ENCODE measurements at places on chromosomes 4 and X. TPM values are rescaled to one million over a fixed set of nuclear protein-coding genes. Genes with fewer than 3 reads are reported as not detected.

GRCh38 chrX:118698516-118699170 is 28.8 kb upstream of the IL13RA1 start:
- no peak for DNase-seq

GRCh38 chr4:83658806-83659205 is 122.9 kb downstream of the GPAT3 start:
- peak; percentile 20 for DNase-seq

The TLL1 gene
- polyA plus RNA-seq: 0.29 TPM

The YY2 gene
- 0.22 TPM for polyA plus RNA-seq

DNA sequence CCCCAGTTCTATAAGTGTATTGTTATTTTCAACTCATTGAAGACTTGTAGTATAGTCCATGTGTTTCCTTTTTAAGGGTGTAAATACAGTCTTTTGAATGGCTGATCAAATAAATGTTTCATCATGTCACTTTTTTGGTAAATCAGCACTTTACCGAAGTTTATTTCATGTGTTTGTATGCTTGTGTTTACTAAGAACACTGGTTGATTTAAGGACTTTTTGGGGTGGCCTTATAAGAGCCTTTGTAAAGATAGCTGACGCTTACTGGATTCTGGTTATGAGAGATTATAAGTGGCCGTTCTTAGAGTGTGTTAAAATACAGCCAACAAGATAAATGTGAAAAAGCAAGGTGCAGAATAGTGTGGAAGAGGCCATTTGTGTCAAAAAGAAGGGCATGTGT is 2.6 kb downstream of the UBE2K start:
- DNase-seq: no peak

DNA sequence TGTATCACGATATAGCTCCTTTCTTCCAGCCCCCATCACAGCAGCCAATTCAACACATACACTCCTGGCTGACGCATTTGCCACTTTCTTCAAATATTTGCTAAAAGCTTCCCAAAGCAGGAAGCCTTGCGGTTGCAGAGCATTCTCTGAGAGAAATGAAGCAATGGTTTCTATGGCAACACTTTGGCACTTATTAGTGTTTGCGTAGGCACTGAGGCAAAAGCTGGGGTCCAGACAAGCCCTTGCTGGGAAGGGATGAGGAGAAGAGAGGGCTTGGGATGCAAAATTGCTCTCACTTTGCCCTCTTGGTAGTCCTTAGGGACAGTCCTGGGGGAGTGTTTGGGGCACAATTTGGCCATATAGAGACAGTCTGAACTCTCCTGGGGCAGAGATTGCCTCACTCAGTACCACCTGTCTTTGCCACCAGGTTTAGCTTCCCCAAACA is 55.0 kb upstream of the PAK3 start:
- DNase-seq: peak; percentile 80

DNA sequence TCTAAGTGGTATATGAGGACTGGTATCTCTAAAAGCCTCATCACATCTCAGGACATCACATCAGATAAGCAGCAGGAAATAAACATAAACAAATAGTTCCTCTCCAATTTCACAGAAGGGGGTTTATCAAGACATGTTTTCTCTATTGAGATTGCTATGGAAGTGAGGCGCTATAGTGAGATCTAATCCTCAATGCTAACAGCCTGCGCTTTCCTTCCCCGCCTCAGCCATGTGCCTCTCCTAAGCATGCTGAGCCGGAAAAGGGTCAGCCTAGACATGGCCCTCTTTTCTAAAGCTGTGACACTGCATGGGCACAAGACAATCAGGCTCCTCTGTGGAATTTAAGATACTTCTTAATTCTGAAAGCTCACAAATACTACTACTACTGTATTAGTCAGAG is 286.1 kb downstream of the INPP4B start:
- DNase-seq: no peak

GRCh38 chr4:930028-930551 is 2.0 kb downstream of the GAK start:
- no peak for DNase-seq

The GIMD1 gene
- polyA plus RNA-seq: not detected

- DNase-seq: no peak
These were observed 69.2 kb downstream of the PRDM5 start for GRCh38 chr4:120853161-120853935.

DNA sequence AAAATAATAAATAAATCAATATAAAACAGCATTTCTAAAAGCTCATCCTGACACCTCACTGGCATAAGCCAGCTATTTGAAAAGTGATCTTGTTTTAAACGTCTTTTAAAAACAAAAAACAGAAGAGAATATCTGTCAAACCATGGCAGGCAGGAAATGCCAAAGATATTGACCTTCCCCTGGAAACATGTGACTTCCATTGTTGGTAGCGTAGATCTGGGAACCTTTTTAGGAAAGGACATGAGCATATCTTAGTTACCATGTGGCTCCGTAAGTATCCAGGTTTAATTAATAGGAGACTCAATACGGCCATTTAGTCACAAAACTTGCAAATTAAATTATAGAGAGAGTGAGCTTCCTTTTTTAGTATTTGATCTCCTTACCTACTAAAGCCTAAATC is 83.0 kb upstream of the KLHL4 start:
- DNase-seq: no peak

DNA sequence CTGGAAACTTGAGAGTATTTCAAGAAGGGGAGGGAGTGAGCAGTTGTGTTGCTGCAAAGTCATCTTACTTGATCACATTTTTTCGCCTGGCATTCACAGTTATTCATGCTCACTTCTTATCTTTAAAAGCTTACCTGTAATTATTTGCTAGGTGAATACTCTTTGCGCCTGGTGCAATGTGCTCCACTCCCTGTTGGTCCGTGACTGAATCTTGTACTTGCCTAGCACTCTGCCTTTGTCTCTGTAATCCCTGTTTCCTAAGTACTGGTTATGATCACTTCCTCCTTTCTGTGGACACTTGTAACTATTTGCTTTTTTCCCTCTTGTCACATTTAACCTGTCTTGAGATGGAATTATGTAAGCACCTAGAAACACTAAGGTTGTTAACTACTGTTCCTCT is 5.8 kb downstream of the BMP2K start:
- DNase-seq: no peak

GRCh38 chr4:90181644-90182043 is 54.5 kb downstream of the CCSER1 start:
- DNase-seq: no peak

GRCh38 chr4:129328162-129328561 is 232.2 kb downstream of the C4orf33 start:
- DNase-seq: no peak

- no peak for DNase-seq
These were observed 95.7 kb upstream of the AFAP1 start for GRCh38 chr4:8035371-8035780.

DNA sequence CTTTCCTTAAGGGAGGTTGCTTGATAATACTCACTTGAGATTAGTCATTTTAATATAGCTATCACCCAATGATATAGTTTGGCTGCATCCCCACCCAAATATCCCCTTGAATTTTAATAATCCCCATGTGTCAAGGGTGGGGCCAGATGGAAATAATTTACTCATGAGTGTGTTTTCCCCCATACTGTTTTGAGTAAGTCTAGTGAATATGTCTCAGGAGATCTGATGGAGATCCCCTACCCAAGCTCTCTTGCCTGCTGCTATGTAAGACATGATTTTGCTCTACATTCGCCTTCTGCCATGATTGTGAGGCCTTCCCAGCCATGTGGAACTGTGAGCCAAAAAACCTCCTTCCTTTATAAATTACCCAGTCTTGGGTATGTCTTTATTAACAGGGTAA is 539.7 kb upstream of the GRID2 start:
- no peak for DNase-seq

- no peak for DNase-seq
These were observed 207.3 kb downstream of the FBXW7 start for GRCh38 chr4:152328582-152328981.

The DRD5 gene
- polyA plus RNA-seq: 0.41 TPM

- DNase-seq: no peak
These were observed 61.5 kb downstream of the AMOT start for GRCh38 chrX:112779139-112779538.

DNA sequence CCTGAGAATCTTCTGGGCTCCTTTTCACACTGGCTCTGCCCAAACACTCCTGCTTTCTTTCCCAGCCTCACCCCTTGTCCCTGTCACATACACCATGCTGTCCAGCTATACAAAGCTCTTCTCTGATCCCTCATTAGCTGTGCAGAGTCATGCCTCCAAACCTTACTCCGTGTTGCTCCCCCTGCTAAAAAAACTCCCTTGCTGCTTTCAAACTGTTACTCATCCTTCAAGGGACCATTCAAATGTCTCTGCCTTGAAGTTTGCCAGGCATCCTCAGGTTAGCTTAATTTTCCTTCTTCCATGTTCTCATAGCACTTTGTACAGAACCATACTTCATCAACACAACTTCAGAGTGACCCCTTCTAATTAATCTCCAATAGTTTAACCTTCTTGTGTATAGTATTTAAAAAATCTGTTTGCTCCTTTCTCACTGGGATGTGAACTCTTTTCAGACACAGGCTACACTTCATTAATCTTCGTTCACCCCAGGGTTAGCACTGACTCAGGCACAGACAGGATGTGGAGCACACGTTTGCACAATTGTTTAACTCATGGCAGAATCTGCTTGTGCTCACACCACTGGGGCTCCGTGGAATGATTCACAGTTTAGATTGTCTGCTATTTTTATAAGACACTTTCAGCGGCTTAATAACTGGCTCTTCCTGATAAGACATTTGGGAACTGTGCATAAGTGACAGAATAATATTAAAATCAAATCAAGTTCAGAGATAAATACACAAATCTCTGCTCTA is 21.4 kb upstream of the SEL1L3 start:
- DNase-seq: no peak

The ARMCX6 gene
- polyA plus RNA-seq: 40.4 TPM

The FRMPD3 gene
- 1.0 TPM for polyA plus RNA-seq

The ADH4 gene
- 0.19 TPM for polyA plus RNA-seq

The ARAP2 gene
- polyA plus RNA-seq: 2.2 TPM

DNA sequence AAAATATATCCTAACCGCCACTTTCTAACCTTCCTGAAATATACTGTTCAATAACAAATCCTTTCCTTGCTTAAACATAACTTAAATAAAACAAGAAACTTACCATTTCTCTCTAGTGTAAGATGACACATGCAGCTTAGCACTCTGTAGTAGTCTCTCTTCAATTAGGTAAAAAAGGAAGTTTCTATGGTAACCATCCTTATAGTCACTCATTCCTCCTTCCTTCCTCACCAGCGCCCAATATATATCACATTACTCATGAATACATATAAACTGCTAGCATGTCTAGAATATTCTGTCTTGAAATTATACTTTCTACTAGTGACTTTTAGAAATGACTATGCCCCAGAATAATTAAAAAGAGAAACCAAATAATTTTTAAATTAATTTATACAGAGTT is 112.2 kb downstream of the SNCA start:
- DNase-seq: no peak

DNA sequence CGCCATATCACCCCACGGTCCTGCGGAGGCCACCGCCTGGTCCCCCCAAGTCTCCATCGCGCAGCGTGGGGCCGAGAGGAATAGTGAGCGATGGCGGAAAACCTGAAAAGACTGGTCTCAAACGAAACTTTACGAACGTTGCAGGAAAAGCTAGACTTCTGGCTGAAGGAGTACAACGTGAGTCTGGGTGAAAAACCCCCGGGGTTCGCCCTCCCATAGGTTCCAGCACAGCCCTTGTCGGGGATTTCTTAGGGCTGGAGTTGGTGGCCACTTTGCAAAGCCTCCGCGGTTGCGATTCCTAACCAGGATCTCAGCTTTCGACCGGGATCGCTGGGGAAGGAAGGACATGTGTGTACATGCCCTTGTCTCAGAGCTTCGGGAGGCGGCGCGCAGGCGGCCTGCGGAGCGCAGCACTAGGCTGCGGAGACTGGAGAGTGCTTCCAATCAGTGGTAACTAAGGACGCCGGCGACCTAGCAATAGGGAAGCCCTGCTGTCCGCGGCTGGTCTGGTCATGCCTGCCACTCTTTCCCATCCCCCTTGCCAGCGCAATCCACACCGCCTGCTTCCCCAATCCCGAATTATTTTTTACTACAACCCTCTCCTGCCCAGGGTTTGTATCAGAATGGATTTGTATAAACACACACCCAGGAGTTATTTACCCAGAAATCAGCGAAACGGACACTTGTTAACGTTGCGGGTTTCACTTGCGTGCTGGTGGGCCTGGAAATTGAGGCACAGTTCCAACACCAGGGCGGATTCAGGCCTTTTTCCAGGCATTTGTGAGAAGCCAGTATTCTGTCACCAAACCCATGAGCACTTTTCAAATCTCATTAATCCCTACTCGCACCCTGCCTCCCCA is 741 bp downstream of the SPATA18 start:
- DNase-seq: peak; percentile 60

The GABRG1 gene
- 1.8 TPM for polyA plus RNA-seq

DNA sequence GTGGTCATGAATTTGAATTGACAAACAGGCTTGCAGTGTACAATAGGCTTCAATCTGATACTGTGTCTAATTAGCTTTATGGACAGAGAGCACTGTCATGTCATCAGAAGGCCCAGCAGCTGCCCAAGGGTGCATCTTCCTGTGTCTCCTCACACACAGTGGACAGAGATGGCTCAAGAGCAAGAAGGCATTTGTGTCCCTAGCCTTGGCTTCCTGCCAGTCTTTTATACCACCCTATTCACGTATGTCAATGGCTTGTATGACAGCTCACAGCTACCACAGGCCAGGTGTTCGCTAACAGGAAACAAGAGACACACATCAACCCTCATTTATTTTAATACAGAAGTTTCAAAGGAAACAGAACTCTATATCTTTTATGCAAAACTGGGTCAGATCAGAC is 874.0 kb upstream of the AGA start:
- peak; percentile 39 for DNase-seq

The IL13RA2 gene
- polyA plus RNA-seq: not detected

DNA sequence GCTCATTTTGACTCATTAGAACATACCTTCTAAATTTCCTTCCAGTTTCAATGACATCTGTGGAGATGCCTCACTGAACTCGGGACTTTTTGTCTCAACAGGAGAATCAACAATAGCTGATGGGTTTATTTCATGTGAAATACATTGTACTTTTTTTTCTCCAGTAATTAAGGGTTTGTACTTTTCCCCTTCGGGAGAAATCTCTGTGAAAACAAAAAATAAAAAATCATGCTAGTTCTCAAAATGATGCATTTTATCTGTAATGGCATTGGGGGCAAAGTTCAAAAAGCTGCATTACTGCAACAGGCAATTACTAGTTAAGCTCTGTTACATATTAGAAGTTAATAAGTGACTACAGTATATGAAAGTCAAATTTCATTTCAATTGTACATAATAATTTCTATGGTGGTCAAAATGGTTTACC is 167.3 kb upstream of the SH3RF1 start:
- no peak for DNase-seq

DNA sequence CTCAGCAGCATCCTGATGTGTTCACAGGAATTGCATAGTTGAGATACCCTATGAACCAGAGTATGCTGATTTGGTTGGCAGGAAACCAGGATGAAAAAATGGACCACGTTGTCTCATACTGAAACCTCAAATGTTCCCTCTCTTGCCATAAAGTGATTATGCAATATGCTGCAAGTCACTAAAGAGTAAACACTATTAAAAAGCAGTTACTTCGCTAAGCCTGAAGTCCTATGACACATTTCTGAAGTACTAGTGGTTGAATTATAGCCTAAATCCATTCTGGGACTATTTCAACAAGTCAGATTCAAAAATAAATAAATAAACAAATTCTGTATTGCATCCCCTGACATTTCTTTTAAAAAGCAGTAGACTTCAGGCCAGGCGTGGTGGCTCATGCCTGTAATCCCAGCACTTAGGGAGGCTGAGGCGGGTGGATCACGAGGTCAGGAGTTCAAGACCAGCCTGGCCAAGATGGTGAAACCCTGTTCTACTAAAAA is 106.0 kb upstream of the NAP1L5 start:
- DNase-seq: no peak

The PGAM4 gene
- not detected for polyA plus RNA-seq

The ARL9 gene
- 3.1 TPM for polyA plus RNA-seq

GRCh38 chr4:181548873-181549575 is 694.2 kb upstream of the TENM3 start:
- no peak for DNase-seq
